ENCODE measurements at places on chromosomes 13 and 19. TPM values are rescaled to one million over a fixed set of nuclear protein-coding genes. Genes with fewer than 3 reads are reported as not detected.

DNA sequence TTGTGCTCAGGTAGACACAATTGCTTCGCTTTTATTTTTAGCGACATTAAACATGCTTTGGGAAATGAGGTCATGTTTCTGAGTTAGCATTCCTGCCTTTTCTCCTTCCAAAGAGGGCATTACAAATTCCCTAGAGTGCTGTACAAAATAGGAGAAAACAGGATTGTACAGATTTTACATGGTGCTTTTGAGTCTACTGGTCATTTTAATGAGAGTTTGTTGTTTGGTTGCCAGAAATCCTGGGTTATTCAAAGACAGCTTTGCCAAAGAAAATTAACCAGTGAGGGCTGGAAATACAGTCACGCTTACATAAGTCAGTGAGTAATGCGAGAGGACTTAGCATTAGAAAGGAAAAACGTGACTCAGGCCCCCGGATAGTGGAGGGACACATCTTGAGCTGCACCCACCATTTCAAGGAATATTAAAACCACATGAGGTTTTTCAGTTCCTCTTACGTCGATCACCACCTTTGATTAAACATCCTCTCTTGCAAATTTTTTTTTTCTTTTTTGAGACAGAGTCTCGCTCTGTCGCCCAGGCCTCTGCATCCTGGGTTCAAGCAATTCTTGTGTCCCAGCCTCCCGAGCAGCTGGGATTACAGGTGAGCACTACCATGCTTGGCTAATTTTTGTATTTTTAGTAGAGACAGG lies 55.4 kb downstream of the SACS start:
- DNase-seq: no peak

DZIP1 gene
- polyA plus RNA-seq: 2.9 TPM

THAP8 gene
- 7.1 TPM for polyA plus RNA-seq

GRCh38 chr19:16036397-16036925 lies 39.8 kb upstream of the TPM4 start:
- peak; percentile 27 for DNase-seq

CYP2A6 gene
- polyA plus RNA-seq: not detected

DNA sequence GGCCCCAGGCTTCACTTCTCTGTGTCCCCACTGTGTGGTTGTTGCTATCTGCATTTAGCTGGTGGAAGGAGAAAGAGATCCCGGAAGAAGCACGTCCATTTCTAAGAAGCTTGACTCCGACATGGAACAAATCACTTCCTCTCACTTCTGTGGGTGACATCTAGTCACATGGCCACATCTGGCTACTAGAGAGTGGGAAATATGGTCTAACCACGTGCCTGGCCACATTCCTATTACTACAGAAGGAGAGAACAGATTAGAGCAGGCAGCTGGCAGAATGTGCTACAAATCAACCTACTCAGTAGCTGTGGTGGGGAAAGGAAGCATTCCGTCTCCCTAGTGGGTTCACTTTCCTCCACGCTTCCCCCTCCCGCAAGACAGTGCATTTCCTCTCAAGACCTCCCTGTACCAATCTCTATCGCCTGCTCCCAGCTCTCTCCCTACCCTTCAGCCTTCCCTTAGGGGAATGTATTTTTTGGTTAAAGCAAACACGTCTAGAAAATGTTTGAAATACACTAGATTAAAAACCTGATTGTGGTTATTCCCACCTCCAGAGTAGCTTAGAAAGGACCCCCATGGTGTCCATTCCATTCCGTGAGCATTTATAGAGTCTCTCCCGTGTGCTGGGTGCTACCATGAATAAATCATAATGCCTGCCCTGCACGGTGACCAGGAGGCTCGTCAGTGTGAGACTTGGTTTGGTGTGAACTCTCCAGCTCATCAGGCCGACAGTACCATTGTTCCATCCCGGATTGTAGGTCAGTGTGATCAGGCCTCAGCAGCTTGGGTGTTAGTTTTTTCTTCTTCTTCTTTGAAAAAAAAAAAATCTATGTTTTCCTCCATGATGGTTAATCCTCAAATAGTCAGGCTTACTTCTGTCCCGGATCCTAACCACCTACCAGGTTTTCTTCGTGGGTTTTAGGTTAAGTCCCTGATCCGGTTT lies 8.0 kb upstream of the AMER2 start:
- no peak for DNase-seq

DNA sequence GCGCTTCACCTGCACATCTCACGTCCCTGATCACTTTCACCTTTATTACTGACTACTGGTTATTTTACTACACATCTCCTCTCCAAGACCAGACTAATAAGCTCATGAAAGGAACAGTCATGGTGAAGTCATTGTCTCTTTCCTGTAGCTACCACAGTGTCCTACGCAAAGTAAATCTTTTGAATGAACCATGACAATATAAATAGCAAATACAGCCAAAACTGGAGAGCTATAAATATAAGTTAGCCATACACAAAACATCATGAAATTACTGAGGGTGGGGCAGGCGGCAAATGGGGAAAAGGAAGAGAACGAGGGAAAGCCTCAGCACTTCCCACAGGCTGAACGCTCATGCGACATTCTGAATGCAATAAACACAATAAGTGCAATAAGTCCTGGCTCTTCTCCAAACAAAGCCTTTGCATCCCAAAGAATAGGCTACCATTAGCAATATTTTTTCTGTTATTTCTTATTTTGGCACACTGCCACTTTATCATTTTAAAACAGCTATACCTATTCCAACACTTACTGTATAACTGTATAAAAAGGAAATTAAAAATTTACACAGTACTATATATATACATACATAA lies 62.5 kb downstream of the TUBGCP3 start:
- DNase-seq: no peak

SBSN gene
- polyA plus RNA-seq: 0.33 TPM

DNA sequence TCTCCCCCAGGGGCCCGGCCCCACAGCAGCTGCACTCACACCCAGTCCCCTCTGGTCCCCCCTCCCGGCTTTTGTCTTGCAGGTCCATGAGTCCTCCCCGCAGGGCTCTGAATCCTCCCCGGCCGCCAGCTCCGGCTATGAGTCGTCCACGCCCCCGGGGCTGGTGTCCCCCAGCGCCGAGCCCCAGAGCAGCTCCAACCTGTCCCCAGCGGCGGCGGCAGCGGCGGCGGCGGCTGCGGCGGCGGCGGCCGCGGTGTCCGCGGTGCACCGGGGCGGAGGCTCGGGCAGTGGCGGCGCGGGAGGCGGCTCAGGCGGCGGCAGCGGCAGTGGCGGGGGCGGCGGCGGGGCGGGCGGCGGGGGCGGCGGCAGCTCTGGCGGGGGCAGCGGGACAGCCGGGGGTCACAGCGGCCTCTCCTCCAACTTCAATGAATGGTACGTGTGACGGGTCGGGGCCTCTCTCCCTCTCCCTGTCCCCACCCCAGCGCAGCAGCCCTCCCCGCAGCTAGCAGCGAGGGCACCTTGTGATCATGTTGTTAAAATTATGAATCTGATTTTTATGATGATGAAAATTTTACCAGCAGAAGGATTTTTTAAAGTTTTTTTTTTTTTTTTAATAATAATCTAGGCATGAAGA lies 3.8 kb downstream of the ZIC2 start:
- no peak for DNase-seq

DNA sequence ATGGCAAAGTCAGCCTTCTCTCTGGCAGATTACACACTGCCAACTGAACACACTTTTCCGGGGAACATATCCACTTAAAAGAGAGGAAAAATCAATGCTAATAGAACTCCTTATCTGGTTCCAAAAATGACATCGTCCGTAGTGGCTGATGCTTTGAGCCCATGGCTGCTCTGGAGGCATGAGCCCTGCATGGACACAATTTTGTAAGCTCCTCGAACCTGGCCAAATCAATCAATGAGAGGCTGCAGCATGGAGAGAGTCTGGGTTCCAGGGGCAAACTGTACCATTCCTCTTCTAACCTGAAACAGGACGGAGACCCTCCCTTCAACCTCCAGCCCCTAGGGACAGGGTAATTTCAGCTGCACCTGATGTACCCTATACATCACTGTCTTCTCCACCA lies 21.0 kb upstream of the TSHZ3 start:
- DNase-seq: no peak

GRCh38 chr13:29953542-29953941 lies 103.1 kb upstream of the UBL3 start:
- no peak for DNase-seq

DNA sequence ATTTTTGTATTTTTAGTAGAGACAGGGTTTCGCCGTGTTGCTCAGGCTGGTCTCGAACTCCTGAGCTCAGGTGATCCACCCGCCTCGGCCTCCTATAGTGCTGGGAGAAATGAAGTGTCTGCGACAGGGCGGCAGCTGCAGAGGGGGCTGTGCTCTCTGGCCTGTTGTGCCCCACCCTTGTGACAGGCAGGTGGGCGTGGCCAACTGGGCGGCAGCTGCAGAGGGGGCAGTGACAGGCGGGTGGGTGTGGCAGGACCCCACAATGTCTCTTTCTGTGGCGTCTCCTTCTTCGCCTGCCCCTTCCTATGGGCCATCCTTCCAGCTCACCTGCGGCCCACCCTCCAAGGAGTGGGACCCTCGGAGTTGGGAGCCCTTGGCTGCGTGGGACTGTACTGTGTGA lies 11.8 kb downstream of the STK11 start:
- no peak for DNase-seq

DNA sequence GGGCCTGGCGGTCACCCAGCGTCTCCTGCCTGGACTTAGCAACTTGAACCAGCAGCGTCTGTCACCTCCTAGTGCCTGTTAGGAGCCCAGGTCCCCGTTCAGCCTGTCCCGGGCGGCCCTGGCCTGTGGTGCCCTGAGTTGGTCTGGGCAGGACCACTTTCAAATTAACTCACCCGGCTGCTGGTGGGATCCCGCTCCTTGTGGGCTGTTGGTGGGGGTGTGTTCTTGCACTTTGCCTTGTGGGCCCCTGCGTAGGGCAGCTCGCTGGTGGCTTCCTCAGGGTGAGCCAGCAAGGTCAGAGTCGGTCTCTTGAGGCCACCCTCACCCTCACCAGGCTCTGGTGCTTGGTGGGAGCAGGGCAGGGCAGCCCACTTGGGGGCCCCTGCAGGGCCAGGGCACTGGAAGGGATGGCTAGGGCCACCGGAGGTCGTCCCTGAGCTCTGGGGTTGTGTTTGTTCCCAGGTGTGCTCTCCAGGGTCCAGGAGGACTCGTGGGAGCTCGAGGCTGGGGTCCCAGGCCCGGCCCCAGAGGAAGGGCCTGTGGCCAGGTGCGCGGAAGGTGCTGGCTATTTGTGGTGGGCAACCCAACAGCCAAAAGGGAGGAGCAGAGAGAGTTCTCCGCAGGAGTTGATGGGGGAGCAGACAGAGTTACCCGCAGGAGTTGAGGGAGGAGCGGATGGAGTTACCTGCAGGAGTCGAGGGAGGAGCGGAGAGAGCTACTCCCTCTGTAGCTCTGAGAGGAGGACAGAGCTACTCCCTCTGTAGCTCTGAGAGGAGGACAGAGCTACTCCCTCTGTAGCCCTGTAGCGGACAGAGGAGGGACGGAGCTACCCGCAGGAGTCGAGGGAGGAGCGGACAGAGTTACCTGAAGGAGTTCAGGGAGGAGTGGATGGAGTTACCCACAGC lies 16.9 kb downstream of the TFDP1 start:
- peak; percentile 60 for DNase-seq

DNA sequence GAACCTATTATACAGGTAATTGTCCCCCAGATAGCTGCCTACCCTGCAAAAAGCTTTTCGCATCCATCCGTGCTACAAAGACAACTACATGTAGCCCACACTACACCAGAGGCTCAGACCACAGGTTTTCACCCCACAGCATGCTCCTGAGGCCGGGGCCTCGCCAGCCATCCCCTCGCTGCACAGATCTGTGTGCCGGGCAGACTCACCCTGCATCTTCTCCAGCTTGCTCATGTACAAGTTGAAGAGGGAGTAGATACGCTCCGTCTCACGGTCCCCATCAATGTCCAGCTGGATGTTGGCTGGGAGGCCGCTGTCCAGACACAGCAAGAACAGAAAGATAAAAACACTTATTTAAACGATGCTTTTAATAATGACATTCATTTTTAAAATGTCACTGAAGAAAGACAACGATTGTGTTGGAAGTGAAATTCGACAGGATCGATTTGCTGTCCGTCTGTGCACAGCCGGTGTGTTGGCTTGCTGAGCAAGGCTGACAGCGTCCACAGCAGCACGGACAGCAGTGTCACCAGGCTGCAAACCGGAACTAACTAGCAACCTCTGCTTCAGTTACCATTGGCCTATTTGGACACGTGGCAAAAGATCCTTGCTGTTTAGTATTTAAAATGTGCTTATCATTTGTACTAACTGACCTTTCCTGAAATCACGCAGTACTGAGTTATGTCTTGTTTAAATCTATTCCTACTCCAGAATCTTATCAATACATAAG lies 18.6 kb upstream of the C13orf46 start:
- DNase-seq: no peak

DNA sequence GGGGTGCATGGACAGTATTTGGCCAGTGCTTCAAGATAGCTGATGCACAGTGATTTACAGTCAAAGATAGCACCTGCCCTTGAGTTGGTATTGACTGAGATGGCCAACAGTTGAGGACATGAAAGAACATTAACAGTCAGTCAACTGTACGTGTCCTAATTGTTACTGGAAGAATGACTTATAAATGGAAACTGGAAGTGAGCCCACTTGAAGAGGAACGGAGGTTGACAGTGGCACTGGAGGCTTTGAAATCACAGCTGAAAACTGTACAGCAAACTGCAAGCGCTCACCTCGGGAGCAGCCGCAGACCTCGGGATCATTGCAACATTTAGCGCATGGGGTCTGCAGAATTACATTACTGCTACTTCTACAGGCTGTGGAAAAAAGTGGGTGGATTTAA lies 77.1 kb downstream of the GGACT start:
- DNase-seq: no peak

GRCh38 chr13:91934354-91934753 lies 535.9 kb downstream of the GPC5 start:
- DNase-seq: no peak

GRCh38 chr19:34224996-34225658 lies 29.2 kb upstream of the GARRE1 start:
- no peak for DNase-seq

GRCh38 chr13:113063091-113063491 lies 42.5 kb upstream of the F7 start:
- DNase-seq: peak; percentile 68

NLRP11 gene
- polyA plus RNA-seq: not detected

Measured in spleen (tissue), 13 donors.